ENCODE measurements at places on chromosomes 12 and 14. TPM values are rescaled to one million over a fixed set of nuclear protein-coding genes. Genes with fewer than 3 reads are reported as not detected.

The LTB4R gene
- 4.8 TPM for total RNA-seq

The RPS26 gene
- total RNA-seq, result 46.4 TPM

- no peak for DNase-seq
Measured at GRCh38 chr12:69044887-69045286, 111.9 kb upstream of the CPM start.

DNA sequence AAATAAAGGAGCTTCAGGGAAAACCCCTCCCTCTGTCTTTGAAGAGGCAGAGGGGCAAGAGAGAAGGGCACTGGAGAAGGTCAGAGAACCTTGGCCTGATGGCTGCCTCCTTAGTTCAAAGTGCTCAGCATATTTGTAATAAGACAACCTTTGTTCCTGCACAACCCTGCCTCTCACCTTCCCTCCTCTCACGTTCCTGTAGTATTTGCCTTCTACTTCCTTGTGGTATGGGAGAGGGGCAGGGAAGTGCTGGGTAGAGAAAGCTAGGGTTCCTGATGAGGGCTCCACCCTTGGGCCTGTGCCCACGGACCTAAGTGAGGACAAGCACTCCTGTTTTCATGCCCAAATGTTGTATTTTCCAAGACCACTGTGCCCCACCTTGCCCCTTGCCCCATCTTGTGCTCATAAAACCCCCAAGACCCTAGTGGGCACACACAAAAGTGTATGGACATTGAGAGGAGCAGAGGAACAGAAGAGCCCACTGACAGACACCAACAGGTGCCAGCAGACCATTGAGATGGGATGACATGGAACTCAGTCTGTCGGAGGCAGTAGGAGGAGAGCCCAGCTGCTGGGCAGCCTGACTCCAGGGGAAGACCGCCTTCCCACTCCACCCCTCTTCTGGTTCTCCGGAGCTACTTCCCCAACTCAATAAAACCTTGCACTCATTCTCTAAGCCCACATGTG is 261.5 kb upstream of the CCDC196 start:
- DNase-seq, result no peak

GRCh38 chr12:116393255-116393654 is 115.8 kb upstream of the MED13L start:
- DNase-seq, result no peak
